Neural crest cell (in vitro differentiated cells): ENCODE measurements at places on chromosomes 12 and 14.

DNA sequence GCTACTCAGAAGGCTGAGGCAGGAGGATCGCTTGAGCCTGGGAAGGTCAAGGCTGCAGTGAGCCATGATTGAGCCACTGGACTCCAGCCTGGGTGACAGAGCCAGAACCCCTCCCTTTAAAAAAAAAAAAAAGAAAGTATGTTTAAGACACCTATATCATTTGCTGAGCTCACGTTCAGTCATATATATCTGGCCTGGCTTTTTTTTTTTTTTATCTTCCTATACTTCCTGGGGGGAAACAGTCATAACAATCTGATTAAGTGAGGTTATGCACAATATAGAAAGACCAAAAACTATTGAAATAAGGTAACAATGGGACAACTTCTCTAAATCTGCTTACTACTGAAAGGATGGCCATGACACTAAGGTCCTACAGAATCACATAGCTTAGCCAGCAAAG lies 9.4 kb upstream of the ARID2 start:
- H3K4me1 ChIP-seq, result peaks cover 16% of the 10 kb centered on the region
- no peak for DNase-seq
- H3K27ac ChIP-seq, result no peak overlapping the region
- no peaks in the 10 kb centered on the region for H3K27me3 ChIP-seq

GRCh38 chr14:86057018-86057667 lies 527.2 kb downstream of the FLRT2 start:
- no peaks in the 10 kb centered on the region for H3K27me3 ChIP-seq
- peak; percentile 36 for DNase-seq
- no peaks in the 10 kb centered on the region for H3K36me3 ChIP-seq
- no peak overlapping the region for H3K27ac ChIP-seq

DNA sequence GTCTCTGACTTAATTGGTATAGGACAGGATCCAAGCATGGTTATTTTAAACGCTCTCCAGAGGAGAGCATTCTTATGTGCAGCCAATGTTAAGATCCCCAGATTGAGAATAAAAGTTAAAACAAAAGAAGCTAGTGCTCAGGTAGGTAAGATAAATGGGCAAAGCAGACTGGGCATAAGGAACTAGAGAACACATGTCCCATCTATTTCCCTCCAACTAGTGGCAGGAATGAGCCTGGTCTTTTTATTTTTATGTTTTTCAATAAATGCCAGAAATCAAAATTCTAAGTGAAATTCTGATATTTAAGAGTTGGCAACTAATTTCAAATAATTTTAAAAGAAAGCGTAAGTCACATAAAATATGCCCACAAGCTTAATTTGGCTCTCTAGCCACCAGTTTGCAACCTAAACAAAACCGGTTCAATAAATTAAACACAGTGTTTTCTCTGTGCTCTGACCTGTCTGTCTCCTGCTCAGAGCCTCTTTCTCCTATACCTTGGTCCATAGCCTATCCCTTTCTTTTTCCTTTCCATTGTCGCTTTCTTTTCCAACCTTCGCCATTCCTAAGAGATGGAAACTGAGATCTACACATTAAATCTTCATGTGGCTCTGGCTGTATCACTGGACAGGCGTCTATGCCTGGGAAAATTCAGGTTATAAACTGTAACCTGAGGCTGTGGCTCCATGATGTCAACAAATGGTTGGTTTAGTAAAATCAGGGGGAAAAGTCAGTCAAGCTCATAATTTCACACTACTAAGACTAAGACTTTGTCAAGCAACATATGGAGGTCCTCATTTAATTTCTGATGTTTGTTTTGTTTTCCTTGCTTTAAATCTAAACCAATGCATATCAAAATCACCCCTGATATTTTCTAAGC lies 5.5 kb downstream of the SLC38A1 start:
- DNase-seq, result no peak
- H3K4me3 ChIP-seq, result peak overlapping the region; percentile 42
- H3K4me1 ChIP-seq, result peaks cover 25% of the 10 kb centered on the region
- H3K36me3 ChIP-seq, result no peaks in the 10 kb centered on the region
- H3K27ac ChIP-seq, result no peak overlapping the region

- DNase-seq, result no peak
- H3K4me1 ChIP-seq, result no peaks in the 10 kb centered on the region
- no peaks in the 10 kb centered on the region for H3K36me3 ChIP-seq
- H3K27me3 ChIP-seq, result peaks cover 29% of the 10 kb centered on the region
- no peak overlapping the region for H3K4me3 ChIP-seq
Observed at GRCh38 chr14:57179273-57179672, 89.4 kb downstream of the EXOC5 start.

DNA sequence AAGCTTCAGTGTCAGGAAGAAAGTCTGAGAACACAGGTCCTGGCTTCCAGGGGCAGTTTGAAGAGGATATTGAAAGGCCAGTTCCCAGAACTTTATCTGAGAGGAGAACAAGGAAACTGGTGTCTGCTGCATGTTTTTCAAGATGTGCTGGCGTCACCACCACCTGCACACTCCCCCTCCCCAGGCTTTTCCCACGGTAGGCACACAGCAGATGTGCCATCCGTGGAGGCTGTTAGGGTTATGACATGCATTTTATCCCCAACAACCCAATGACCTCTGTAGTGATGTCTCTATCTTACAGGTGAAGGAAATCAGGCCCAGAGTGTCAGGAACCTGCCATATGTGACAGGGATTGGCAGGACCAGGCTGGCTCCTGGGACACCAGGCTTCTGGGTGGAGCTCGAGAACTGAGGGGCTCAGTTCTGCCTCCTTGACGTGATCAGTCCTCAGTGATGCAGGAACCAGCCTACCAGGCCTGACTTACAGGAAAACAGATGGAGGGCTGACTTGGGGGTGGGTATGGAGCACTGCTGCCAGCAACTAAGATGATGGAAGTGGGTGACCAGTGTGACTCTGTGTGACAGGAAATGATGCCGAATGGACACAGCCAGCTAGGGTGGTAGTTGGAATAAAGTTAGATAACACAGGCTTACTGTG lies 16.8 kb downstream of the SLC25A47 start:
- DNase-seq, result no peak
- H3K4me3 ChIP-seq, result no peak overlapping the region
- H3K36me3 ChIP-seq, result peaks cover 5% of the 10 kb centered on the region
- no peaks in the 10 kb centered on the region for H3K27me3 ChIP-seq
- H3K27ac ChIP-seq, result peak overlapping the region; percentile 81

DNA sequence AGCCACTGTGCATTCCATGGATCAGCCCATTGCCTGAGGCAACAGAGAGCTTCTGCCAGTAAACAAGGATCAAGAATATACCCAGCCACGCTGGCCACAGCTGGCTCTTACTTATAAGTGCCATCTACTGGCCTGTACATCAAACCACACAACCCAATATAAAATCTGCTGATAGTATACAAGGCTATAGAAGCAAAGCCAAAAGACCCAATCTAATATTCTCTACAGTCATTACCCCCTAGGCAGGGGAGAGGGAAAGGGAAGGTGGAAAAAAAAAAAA lies 4.4 kb upstream of the FAM186B start:
- H3K36me3 ChIP-seq, result peaks cover 11% of the 10 kb centered on the region
- peaks cover 16% of the 10 kb centered on the region for H3K4me1 ChIP-seq
- no peak overlapping the region for H3K4me3 ChIP-seq
- H3K27me3 ChIP-seq, result peaks cover 2% of the 10 kb centered on the region
- no peak overlapping the region for H3K27ac ChIP-seq

GRCh38 chr12:12872139-12872933 lies 19.0 kb upstream of the GPRC5A start:
- H3K27ac ChIP-seq, result peak overlapping the region; percentile 73
- peaks cover 5% of the 10 kb centered on the region for H3K4me1 ChIP-seq
- no peaks in the 10 kb centered on the region for H3K27me3 ChIP-seq
- DNase-seq, result no peak
- H3K36me3 ChIP-seq, result peaks cover 2% of the 10 kb centered on the region

DNA sequence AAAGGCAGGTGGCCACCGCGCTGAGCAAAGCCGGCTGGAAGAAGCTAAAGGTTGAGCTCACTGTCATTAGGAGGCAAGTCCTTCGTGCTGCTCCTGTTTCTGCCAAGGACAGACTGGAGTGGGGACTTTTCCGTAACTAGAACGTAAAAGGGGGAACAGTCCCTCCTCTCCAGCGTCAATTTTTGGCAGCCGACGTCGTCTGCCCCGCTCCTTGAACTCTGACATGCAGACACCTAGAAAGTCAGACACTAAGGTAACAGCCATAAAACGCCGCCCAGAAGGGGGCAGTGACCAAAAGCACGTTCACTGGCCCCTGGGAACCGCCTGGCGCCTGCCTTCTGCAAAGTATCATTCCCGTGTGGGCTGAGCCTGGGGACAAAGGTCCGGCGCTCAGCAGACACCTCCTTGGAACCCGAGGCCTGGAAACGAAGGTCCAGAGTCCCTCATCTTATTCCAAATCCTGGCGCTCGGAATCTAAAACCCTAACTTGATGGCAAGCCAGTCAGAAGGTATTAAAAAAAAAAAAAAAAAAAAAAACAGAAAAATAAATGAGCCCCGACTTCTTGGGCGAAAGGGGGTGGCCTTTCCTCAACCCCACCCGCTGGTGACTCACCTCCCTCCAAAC lies 1.1 kb upstream of the LRP1 start:
- H3K4me3 ChIP-seq, result peak overlapping the region; percentile 95
- peaks cover 30% of the 10 kb centered on the region for H3K4me1 ChIP-seq
- H3K27ac ChIP-seq, result no peak overlapping the region
- no peaks in the 10 kb centered on the region for H3K36me3 ChIP-seq

DNA sequence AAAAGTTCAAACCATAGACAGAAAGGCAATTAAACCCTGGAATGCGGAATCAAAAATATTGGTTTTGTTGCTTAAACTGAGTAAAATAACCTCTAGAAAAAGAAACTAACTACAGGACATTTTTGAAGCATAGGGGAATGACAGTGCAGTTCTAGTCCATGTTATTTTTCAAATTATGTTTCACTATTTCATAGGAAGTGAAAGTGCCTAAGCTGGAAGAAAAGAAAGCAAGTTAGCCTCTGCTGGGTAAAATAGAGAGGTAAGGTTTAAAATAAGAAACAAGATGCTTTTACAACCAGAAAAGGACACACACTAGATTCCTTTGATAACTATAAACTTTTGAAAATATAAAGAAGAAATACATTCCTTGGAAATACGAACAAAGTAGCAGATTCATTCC lies 1.1 kb downstream of the CLECL1 start:
- H3K27me3 ChIP-seq, result no peaks in the 10 kb centered on the region
- no peaks in the 10 kb centered on the region for H3K36me3 ChIP-seq
- DNase-seq, result no peak
- H3K27ac ChIP-seq, result no peak overlapping the region
- no peak overlapping the region for H3K4me3 ChIP-seq

GRCh38 chr14:79193689-79194477 lies 1017.4 kb downstream of the DIO2 start:
- H3K4me3 ChIP-seq, result no peak overlapping the region
- DNase-seq, result no peak
- no peaks in the 10 kb centered on the region for H3K27me3 ChIP-seq
- H3K36me3 ChIP-seq, result no peaks in the 10 kb centered on the region
- peaks cover 11% of the 10 kb centered on the region for H3K4me1 ChIP-seq
